Spinal cord (tissue), 10 donors: ENCODE measurements at places on chromosomes 3 and 15.
A peak's percentile ranks its signal among the peaks of the same experiment; 100 is the strongest.

DNA sequence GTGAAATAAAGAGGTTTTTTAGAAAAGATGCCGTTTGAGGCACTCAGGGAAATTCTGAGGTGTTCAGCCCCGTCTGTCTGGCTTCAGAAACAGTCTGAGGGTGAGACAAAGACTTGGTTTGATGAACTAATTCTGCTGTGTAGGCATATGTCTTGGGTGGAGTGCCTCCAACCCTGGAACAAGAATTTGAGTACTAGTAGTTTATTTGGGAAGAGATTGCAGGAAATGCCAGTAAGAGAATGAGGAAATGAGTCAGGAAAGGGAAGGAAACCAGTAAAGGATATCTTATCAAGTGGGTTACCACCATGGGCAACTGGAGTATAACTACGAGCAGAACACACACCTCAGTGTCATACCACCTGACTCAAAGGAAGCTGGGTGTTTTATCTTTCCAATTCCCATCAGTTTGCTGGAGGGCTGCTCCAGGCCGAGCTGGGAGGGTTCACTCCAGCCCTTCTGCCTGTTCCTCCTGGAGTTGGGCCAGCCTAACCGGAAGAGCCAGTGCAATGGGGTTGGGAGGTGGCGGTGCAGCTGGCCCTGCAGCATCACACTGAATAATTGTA is 75.3 kb downstream of the TGFBR2 start:
- no peak for DNase-seq

GRCh38 chr3:16119887-16120286 is 54.6 kb upstream of the GALNT15 start:
- no peak for DNase-seq

DNA sequence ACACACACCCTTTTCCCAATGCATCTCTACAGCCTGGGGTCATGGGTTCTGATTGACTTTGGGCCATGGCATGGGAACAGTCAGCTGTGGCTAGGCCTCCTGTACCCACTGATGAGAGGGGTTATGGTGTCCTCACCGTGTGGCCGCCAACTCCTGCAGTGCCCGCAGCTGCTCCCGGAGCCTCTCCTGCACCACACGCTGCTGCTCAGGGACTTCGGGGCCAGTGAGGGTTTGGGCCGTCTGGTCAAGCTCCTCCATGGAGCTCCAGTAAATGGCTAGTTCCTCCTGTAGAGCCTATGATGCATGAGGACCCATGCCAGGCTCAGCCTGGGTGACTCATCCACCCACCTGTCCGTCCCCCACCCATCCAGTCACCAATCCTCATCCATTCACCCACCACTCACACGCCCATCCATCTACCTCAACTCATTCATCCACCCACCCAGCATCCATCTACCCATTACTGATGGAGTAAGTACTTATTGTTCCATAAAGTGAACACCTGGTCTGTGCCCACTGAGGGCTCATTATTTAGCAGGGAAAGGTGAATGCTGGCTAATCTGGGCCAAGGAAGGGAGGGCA is 21.6 kb downstream of the SPTBN5 start:
- no peak for DNase-seq

DNA sequence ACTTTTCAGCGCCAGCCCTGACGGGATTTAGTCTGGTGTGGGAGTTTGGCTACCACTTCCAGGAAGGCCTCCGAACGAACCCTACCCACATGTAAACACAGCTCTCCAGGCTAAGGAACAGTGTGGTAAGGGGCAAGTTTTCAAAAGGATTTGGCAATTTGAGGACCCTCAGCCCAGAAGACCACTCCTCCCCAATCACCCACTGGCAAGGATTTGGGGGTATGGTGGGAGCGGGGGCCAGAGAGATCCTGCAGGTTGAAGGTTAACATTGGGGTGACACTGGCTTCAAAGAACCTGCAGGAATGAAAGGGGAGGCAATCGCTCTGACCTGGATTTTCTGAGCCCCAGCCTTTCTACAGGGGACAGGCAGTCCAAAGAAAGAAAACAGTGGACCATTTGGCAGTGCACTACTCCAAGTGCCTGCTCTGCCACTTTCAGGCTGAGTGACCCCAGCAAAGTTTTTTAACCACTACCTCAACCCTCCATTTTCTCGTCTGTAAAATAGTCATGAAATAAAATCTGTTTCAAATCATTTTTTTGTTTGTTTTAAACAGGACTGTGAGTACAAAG is 34.5 kb downstream of the ZIC4 start:
- no peak for DNase-seq

DNA sequence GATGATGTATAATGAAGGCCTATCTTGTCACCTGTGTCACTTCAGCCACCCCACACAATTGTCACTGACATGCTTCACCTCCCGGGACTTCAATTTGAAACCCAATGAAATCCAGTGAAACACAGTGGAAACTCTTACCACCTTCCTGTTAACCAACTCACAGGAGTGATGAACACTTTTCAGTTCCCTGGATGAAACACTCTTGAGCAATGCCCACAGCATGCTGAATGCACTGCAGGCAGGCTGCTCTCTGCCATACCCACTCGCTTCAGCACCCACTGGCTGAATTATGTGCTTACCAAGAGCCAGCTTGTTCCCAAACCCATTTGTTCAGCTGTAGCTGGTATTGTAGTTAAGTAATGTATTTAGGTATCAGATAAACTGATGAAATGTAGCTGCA is 47.0 kb downstream of the MAP2K1 start:
- DNase-seq, result no peak

DNA sequence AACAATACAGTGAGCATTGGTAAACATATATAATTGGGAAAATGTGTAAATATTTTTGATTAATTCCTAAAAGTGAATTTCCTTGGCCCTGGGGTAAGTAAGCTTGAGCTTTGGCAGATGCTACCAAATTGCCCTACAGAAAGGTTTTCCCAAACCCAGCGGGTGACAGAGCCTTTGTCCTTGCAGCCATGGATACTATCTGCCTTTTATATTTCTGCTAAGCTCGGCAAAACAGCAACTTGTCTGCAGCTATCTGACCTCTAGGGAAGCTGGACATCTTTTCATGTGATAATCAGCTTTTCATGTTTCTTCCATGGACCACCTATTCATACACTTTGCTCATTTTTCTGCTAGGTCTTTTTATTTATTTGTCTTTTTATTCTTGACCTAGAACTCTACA is 64.7 kb upstream of the SEC22A start:
- no peak for DNase-seq

GRCh38 chr3:141412936-141413354 is 44.6 kb downstream of the ZBTB38 start:
- DNase-seq, result peak; percentile 85

DNA sequence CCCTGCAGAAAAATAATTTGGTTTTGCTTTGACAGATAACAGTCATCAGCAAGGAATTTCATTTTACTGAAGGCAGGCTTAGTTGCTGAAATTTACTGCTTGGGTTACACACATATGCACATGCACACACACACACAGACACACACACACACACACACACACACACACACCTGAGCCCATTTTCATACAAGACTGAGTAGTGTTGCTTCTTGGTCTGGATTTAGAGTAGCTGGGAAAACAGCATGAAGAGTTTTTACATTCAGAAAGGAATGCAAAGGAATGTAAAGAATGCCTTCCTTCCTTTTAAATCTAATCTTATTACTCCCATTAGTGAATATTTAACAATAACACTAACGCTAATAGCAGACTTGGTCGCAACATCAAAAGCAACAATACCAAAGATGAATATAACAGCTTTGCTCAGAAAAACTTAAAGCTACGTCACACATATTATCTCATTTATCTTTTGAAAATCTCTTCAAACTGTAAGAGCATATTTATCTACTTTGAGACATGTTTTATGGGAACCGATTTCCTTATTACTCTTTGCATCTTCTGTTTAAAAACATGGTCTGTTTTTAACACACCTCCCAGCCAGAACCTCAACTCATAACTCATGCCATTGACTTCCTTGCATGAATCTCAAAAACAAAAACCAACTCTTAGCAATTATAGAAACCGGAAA is 32.5 kb downstream of the RFTN1 start:
- no peak for DNase-seq

- no peak for DNase-seq
These were observed 11.9 kb upstream of the PLA2G4D start for GRCh38 chr15:42106288-42106687.
